ENCODE measurements at places on chromosomes 2 and 18. TPM values are rescaled to one million over a fixed set of nuclear protein-coding genes. Genes with fewer than 3 reads are reported as not detected.

DNA sequence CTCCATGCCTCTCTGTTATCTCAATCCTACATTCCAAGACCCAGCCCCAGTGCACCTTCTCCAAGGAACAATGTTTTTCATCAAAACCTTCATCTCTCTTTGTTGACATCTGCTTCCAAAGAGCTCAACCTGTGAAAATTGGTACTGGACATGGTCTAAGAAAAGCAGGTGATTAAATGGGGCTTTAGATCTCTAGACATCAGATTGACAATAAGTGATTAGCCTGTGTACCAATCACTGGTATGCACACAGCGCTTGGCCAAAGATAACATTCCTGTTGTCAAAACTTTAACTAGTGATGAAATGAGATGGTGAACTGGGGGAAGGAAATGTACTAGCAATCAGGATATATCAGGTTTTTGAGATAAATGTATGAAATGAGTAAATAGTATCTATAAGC, 183.3 kb downstream of the TDRD15 start:
- no peak for DNase-seq

MYOM1 gene
- 0.55 TPM for total RNA-seq

DNA sequence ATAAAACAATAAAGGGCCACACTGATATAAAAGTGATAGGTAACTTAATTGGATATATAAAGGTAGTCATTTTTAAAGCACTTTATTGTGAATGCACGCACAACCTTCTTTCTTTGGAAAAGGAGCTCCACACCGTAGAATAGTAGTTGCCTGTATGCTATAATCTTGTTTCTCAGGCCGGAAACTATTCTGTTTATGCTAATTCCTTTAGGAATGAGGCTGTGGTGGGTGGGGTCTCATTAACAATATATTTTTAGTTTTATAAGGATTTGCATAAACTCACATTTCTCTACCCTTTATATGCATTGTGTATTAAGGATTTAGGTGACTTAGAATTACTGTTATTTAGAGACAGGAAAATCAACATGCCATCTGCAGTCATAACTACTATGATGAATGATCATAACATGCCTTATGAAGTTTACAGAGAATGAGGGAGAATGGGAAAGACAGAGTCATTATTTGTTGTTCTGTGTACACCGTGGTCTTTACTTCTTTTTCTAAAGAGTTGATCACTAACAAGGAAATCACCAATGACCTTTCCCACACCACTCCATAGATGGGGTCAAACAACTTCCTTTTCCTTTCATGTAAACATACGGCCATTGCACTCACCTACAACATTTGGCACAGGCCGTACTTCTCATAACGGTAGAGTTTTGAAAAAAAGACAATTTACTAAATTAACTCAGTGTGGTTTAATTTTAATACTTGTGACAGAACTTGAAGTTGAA, 84.5 kb downstream of the PIEZO2 start:
- no peak for DNase-seq

GRCh38 chr2:49416252-49416651, 261.9 kb upstream of the FSHR start:
- no peak for DNase-seq

DNA sequence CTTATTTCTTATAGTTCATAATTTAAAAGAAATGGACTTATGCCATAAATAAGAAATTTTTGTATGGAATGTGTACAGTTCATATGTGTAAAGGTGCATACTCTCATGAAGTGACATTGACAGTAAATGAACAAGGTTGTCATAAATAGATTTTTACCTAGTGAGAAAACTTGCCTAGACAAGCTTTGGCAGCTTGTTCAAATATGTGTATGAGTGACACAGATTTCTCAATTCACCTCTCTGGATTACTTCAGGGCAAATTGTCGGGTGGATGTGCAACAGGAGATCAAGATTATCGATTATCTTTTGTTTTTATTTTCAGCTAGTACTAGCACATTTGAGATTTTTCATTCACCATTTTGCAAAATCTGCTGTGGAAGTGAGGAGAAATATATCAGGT, 758.1 kb upstream of the ACVR2A start:
- DNase-seq, result no peak

KIF5C gene
- 24.0 TPM for total RNA-seq

DNA sequence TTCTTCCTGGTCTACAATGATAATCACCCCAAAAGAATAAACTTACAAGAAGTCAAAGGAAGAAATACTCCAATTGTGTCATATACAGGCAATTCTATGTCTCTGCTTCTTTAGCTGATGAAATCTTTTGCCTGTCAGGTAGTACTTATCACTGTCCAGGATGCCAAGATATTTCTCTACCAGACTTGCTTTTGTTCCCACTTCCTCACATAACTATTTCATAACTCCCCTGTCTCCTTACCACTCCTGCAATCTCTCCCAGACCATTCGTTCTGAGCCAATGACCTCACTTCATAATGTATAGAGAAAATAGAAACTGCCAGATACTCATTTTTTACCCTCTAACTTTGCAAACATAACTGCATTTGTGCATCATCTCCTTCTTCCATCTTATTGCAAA, 39.1 kb downstream of the HNMT start:
- DNase-seq, result no peak

DNA sequence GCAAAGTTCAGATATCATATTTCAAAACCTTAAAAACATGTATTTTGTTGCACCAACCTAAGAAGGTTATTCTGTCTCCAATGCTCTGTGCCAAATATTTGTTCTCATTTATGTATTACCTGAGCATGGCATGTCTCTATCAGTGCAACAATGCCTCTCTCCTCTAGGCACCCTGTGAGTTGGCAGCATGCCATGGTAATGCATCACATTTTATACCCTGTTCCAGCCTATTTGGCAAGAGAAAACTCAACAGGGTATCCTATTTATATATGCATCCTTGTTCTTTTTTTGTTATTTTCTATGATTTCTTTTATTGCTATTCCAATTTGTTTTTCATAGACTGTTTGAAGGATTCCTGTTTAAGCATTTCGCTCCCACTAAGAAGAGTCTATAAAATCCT, 126.3 kb upstream of the NRXN1 start:
- no peak for DNase-seq

DNA sequence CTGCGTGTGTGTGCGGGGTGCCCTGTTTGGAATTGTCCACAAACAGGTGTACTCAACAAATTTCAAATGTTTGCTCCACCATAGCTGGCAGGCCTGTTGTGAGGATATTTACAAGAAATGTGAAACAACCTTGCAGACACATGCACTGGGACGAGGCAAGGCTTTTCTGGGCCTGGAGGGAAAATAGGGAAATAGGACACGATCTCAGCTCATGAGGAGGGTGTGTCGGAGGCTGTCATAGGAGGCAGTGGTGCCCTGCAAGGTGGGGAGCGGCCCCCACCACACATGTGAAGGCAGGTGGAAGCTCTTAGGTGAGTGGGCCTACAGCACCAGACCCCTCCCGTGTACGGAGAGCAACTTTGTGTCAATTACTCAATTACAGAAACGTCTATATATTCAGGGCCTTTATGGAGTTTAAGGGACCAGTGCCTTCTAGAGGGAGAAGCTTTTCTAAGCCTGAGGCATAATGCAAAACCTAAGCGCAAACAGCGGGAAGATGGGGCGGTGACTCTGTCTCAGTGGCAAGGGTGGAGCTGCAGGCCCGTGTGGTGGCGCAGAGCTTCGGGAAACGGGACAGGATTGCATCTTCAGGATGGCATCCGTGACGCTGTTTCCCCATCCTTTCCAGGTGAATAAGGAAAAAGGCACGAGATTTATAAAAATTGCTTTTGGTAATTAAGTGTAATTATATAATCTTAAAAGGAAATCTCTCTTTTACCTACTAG, 48.0 kb downstream of the RNF144A start:
- DNase-seq, result no peak

GRCh38 chr18:62001396-62001795, 108.6 kb upstream of the RNF152 start:
- no peak for DNase-seq

- DNase-seq, result no peak
These were observed 18.1 kb downstream of the DTNB start for GRCh38 chr2:25655316-25655715.

GRCh38 chr18:63206433-63207142, 113.0 kb downstream of the BCL2 start:
- DNase-seq, result no peak

- no peak for DNase-seq
These were observed 2.9 kb downstream of the MAT2A start for GRCh38 chr2:85541753-85542457.

GRCh38 chr2:37569986-37570679, 101.3 kb downstream of the CDC42EP3 start:
- no peak for DNase-seq

TCF23 gene
- total RNA-seq, result not detected

- DNase-seq, result no peak
These were observed 66.8 kb upstream of the STPG4 start for GRCh38 chr2:47221946-47222345.

ANO7 gene
- total RNA-seq, result 2.0 TPM

Measured in H7 (cell line).